ENCODE measurements at places on chromosomes 4 and X. TPM values are rescaled to one million over a fixed set of nuclear protein-coding genes. Genes with fewer than 3 reads are reported as not detected.

Gene NAP1L2
- total RNA-seq = 0.73 TPM

Gene SAGE1
- not detected for total RNA-seq

Gene P2RY4
- total RNA-seq = not detected

Gene STOX2
- total RNA-seq = 0.07 TPM

Gene KIF4A
- 13.9 TPM for total RNA-seq

Gene MEPE
- total RNA-seq = not detected

Gene MAGEA2B
- total RNA-seq = not detected

Gene RAB33A
- 0.59 TPM for total RNA-seq

Gene COL25A1
- total RNA-seq = 0.14 TPM

Gene PRDM5
- 6.1 TPM for total RNA-seq

GRCh38 chrX:48589482-48590162 is 7.7 kb upstream of the WDR13 start:
- DNase-seq = no peak

- DNase-seq = no peak
Measured at GRCh38 chrX:431056-431455, 44.3 kb upstream of the PPP2R3B start.

GRCh38 chr4:21885241-21885640 is 63.3 kb downstream of the KCNIP4 start:
- DNase-seq = no peak

- DNase-seq = no peak
Measured at GRCh38 chr4:84481860-84482245, 17.2 kb downstream of the NKX6-1 start.

GRCh38 chr4:174036111-174036510 is 247.4 kb downstream of the FBXO8 start:
- no peak for DNase-seq

DNA sequence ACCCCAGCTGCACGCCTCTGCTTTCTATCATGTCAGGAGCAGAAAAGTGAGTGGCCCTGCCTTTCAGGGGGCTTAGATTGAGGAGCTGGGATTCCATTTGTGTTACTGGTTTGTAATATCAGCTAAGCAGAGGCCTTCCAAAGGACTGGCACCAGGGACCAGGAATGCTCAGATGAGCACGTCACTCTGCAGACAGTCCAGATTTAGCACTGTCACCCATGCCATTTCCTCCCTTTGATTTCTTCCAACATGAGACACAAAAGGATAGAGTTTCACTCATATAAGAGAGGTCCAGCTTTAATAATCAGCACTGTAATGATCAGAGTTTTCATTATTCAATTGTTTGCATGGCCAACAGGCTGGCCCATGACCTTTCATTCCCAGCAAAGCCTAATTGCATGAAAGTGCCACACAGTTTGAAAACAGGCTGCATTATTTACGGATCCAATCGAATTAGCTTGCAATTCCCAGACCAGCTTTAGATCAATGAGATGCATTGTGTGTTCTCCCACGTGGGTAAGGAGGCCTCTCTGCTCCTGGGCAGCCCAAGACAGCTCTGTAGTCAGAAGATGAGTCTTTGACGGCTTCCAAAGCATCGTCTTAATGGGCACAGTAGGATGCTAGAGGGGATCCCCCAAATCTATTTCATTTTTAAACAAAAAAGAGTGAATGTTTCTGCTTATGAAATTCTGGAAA is 9.8 kb upstream of the SLC2A9 start:
- no peak for DNase-seq

DNA sequence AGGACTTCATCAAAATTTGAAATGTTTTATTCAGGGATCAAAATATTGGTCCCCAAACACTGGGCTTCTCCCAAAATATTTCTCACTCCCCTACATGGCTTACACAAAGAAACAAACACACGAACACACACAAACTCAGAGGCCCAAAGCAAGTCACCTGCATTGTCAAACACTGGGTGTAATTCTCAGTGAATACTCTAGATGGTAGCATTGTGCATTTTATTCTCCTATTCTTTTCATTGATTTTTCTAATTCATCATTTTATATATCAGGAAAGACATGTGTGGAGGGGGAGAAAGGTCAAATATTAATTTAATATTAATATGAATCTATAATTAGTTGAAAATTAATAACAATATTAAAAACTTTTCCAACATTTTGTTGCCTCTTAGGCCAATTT is 72.3 kb upstream of the TNMD start:
- no peak for DNase-seq

DNA sequence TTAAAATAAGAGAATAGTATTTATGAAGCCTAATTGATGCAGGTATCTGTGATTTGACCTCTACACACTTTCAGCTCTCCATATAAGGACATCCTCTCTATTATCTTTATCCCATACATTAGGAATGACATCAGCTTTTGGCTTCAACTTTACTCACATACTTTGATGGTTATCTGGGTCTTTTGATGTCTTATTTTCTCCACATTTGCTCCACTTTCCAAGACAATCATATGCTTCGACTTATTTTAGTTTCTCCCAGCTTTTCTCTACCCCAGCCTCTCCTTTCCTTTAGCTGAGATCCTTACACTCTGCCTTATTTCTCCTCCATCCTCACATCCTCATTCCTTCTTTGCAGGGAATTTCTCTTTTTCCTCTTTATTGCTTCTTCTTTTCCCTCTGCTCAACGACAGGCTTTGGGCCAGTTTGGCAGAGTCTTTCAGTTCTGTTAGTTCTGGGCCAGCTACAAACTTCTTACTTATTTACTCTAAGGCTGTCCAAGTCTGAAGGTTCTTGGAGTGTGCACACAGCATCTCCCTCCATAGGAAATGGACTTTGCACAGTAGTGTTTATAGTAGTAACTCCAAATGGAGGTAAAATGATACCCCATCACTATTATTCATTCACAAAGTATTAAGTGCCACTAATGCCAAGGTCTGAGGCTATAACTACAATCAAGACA is 50.5 kb downstream of the SLC4A4 start:
- DNase-seq = no peak

DNA sequence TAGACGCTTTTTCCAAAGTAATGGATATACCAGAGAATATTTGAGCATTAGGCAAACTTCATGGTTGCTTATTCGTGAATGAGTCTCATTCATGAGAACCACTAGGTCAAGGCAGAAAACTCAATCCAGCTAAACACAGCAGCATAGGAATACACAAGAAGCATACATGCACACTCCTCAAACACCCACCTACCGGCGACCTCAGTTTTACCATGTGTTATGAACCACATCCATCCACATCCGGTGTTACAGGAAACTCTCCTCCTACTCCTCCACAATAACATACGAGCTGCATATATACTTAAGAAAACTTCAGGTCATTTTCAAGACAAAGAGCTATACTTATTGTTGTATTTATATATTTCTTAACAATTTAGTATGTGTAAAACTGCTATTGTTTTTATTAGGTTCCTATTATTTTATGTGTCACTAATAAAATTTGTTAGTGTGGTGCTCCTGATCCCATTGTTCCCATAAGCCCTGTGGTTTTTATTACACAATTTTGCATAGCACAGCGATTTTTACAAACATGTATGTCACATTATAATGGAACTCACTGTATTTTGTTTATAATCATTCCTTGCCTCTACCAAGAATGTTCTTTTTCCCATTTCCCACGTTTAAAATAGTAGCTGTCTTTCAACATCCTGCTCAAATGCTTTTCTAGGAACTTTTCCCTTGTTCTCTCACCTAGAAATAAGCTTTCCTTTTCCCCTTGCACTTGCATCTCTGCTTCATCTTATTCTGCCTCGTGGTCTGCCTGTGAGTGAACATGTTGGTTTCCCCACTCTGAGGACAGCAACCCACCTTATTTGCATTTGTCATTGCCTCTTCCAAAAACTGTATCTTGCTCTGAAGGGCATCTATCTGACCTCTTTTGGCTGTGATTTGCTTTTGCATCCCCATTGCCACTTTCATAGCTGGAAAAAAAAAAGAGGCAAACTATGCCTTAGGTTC is 48.3 kb downstream of the STBD1 start:
- DNase-seq = no peak

- no peak for DNase-seq
Measured at GRCh38 chrX:154383359-154384283, 4.5 kb downstream of the EMD start.

DNA sequence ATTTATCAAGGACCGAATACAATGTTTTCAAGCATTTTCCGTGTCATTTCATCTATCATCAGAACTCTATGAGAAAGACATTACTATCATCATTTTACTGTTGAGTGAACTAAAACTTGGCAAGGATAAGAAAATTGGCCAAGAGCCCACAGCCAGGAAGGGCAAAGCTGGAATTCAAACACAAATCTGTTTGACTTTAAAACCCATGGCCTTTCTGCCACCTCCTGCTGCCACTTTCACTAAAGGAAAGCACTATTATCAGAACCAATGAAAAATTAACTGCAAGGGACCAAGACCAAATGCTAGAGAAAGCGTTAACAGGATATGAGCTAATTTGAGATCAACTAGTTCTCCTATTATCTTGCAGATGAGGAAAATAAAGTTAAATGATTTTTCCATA is 2759.2 kb downstream of the ARAP2 start:
- DNase-seq = no peak

DNA sequence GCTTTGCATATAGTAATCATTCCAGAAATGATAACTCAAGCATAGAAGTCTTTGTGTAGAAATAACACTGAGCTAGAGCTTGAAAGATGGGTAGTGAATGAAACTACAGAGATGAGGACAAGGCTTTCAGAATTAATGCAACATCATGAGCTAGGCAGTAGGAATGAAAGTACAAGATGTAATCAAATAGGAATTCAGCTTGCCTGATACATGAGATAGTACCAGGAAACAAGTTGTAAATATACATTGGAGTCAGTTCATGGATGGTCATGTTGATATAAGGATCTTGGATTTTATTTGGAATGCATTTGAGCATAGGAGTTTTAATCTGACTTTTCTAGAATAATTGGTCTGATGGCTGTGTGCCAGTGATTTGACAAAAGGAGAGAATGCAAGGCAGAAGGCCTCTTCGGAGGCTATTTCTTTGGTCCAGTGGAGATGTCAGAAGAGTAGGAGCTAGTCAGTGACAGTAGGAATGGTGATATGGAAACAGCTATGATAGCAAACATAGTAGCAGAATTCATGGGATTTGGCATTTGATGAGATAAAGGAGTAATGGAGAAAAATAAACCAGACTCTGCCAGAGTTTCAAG is 206.4 kb upstream of the PACRGL start:
- no peak for DNase-seq

GRCh38 chrX:4225086-4225485 is 511.6 kb upstream of the PRKX start:
- DNase-seq = no peak

DNA sequence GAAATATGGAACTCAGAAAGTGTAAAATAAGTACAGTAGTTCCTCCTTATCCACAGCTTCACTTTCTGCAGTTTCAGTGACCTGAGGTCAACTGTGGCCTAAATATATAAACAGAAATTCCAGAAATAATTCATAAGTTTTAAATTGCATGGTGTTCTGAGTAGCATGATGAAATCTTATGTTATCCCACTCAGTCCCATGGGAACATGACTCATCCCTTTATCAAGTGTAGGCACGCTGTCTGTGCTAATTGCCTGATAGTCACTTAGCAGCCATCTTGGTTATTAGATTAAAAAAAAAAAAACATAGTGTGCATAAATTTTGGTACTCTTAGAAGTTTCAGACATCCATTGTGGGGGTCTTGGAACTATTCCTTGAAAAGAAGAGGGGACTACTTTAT is 983.4 kb upstream of the ADGRL3 start:
- DNase-seq = no peak

DNA sequence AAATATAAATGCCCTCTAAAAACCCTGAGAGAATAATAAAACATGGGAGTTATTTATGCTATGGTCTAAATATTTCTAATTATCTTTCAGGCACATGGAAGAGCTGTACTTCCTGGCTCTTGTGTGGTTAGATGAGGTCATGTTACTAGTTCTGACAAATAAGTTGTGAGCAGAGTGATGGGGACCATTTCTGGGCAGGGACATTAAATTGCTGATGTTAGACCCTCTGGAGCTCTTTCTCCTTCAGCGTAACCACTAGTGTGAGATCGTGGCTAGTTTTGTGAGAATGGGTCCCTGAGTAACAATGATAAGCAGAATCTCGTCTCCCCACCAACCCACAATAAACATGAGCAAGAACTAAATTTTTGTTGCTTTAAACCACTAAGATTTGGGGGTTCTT is 108.0 kb downstream of the MAML3 start:
- no peak for DNase-seq

GRCh38 chrX:151710457-151710856 is 5.4 kb upstream of the FATE1 start:
- no peak for DNase-seq

GRCh38 chrX:13091111-13091765 is 46.8 kb upstream of the FAM9C start:
- DNase-seq = no peak

DNA sequence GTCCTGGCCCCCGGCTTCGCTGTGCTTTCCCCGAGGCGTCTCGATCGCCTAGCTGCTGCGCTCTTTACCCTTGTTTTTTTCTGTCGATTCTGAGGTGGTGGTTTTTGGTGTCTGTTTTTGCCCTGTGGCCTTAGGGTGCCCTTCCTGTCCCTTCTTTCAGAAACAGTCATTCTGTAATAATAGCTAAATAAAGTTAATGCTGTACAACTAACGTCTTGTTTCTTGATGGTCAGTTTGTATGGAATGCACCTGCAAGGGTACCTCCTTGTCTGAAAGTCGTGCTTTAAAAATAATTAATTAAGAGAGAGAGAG is 686 bp downstream of the FIP1L1 start:
- no peak for DNase-seq

- DNase-seq = peak; percentile 64
Measured at GRCh38 chr4:89482251-89482650, 174.7 kb upstream of the GPRIN3 start.

- DNase-seq = no peak
Measured at GRCh38 chr4:1967512-1968149, 41.1 kb downstream of the NELFA start.

Data from pulmonary artery endothelial cell (primary cell).